ENCODE measurements at places on chromosomes 5 and 9.

DNA sequence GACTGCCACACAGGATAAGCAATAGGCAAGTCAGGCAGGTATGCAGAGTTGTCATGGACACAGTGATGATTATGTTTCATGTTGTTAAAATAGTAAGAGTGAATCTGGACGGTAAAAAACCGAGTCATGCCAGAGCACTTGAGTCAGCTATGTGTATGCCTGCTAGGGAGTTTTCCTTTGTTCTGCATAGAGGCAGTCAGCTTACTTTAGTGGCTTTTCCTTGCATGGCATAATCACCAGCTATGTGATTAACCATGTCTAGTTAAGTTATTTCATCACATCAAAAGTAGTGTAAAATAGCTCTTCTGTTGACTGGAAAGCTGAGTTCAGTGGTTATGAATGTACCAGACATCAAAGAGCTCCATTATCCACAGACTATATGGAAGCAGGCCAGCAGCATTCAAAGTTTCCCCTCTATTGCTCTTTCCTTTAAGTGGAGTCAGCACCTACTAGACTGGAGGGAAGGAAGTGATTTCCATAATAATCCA lies 989.8 kb downstream of the TLE1 start:
- DNase-seq: no peak

GRCh38 chr9:108185613-108186012 lies 670.2 kb downstream of the ACTL7B start:
- DNase-seq: no peak

DNA sequence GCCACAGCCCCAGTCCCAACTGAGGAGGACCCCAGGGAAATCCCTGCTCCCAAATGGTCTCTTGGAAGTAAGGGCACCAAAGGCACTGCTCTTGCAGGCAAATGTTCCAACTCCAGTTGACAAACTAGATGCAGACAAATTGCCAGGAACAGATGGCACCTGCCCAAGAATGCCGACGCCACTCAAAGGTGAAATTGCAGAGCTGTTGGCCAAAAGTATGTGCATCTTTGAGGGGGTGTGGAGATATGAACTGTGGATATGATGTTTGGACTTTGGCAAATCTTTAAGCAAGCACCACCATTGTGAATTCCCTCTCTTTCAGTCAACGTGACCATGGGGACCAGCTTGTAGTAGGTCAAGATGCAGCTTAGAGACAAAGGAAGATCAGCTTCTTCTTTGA lies 12.0 kb upstream of the CPLX2 start:
- DNase-seq: no peak

DNA sequence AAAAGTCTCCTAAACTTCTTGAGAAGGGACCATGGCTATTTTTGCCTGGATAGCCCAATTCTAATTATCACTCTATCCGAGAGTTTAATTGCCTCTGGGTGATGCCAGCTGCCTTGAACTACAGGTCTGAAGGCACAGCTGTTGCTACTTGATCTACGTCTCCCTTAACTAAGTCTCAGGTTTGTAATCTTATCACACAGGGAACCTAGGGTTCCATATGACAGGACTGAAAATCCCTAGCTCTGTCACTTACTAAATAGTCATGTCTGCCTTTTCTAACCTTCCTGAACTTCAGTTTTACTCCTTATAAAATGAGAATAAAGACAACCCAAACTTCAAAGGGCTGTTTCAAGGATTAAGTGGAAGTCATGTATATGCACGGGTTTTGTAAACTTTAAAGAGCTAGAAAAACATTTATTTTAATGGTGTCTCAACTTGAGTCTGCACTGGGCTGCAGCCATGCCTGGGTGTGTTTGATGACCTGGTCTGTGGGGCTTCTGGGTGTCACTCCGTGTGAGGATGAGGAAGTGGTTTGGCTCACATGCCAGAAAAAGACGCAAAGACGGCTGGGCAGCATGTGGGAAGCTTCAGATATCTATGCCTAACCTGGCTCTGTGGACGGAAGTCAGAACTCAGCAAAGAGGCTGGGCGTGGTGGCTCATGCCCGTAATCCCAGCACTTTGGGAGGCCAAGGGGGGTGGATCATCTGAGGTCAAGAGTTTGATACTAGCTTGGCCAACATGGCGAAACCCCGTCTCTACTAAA lies 129.3 kb upstream of the SLC44A1 start:
- no peak for DNase-seq

DNA sequence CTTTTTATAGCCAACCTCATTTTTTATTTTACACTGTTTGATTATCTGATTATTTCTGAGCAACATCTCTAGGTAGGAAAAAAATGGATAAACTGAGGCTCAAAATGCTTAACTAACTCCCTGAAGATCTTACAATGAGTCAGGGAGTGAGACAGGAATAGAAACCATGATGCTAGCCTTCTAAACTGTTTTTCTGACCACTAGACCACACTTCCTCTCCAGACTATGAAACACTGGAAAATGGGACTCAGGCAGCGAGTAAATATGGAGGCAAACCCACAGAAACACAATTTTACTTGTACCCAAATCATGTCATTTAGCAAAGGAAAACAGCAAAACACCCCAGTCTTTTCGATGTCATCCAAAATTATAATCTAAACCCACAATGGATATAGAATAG lies 129.9 kb upstream of the ANKH start:
- DNase-seq: no peak

Data from 8988T (cell line).